ENCODE measurements at places on chromosomes 16 and 17. TPM values are rescaled to one million over a fixed set of nuclear protein-coding genes. Genes with fewer than 3 reads are reported as not detected.

Gene LYRM1
- total RNA-seq = 36.6 TPM

Gene DOC2A
- total RNA-seq = not detected

Gene MARVELD3
- not detected for total RNA-seq

Gene HBZ
- total RNA-seq = not detected

Gene KDM8
- total RNA-seq = 2.4 TPM

Gene RHBDF2
- total RNA-seq = 46.8 TPM

Gene AIPL1
- 0.67 TPM for total RNA-seq

Gene ITGAL
- total RNA-seq = 0.05 TPM

Gene PABPN1L
- not detected for total RNA-seq

Gene GLP2R
- total RNA-seq = not detected

Gene KRTAP16-1
- total RNA-seq = not detected

Gene HOXB9
- total RNA-seq = 10.6 TPM

Gene QPRT
- total RNA-seq = not detected

Gene BRIP1
- total RNA-seq = 7.3 TPM

Gene TTYH2
- 0.25 TPM for total RNA-seq

Gene TP53I13
- 25.1 TPM for total RNA-seq

Gene TNFRSF17
- total RNA-seq = not detected

Gene SLC5A10
- not detected for total RNA-seq

Gene MEIOB
- not detected for total RNA-seq

Gene ATP6V0D1
- total RNA-seq = 206 TPM

Gene TPSB2
- total RNA-seq = not detected

Gene DPEP1
- total RNA-seq = not detected

Gene KRT9
- not detected for total RNA-seq

Gene XYLT1
- 0.33 TPM for total RNA-seq

Gene TP53TG3
- not detected for total RNA-seq

Gene ABHD15
- 5.9 TPM for total RNA-seq

Gene RRAD
- 2.3 TPM for total RNA-seq

Gene CES5A
- total RNA-seq = not detected

Gene GCGR
- total RNA-seq = not detected

Gene CLTC
- 369 TPM for total RNA-seq

Gene NACA2
- total RNA-seq = not detected

Gene WNT3
- total RNA-seq = 0.59 TPM

Gene TMEM98
- total RNA-seq = 44.2 TPM

Gene TMC5
- not detected for total RNA-seq
